ENCODE measurements at places on chromosomes 2 and 18.

- no peak for DNase-seq
Observed at GRCh38 chr2:31234683-31235503, 941 bp downstream of the EHD3 start.

GRCh38 chr2:36762764-36763490, 66.4 kb downstream of the VIT start:
- no peak for DNase-seq

- no peak for DNase-seq
Observed at GRCh38 chr18:46915800-46916550, 1.3 kb downstream of the PIAS2 start.

- no peak for DNase-seq
Observed at GRCh38 chr2:112713585-112713925, 7.3 kb upstream of the NT5DC4 start.

GRCh38 chr2:113184531-113185230, 10.9 kb downstream of the PSD4 start:
- no peak for DNase-seq

DNA sequence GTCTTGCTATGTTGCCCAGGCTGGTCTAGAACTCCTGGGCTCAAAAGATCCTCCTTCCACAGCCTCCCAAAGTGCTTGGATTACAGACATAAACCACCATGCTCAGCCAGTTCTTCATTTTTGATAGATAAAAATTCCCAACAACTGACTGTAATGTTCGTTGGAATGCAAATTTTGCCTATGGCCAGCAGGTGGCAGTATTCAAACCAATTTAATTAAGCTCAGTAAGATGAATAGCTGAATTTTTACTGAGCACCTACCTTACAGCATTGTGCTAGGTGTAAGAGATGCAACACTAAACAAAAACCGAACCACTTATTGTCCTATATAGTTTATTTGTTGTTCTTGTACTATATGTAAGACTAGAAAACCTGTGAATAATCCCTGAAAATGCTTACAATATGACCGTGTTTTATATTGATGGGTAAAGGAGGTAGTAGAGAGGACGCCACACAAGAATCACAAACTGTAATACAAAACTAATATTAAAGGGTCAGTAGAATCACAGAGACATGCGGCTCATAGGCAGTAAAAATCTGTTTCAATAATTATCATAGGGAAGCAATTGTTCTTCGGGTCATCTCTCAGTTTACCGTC, 8.2 kb upstream of the TMEM182 start:
- DNase-seq = peak; percentile 78

DNA sequence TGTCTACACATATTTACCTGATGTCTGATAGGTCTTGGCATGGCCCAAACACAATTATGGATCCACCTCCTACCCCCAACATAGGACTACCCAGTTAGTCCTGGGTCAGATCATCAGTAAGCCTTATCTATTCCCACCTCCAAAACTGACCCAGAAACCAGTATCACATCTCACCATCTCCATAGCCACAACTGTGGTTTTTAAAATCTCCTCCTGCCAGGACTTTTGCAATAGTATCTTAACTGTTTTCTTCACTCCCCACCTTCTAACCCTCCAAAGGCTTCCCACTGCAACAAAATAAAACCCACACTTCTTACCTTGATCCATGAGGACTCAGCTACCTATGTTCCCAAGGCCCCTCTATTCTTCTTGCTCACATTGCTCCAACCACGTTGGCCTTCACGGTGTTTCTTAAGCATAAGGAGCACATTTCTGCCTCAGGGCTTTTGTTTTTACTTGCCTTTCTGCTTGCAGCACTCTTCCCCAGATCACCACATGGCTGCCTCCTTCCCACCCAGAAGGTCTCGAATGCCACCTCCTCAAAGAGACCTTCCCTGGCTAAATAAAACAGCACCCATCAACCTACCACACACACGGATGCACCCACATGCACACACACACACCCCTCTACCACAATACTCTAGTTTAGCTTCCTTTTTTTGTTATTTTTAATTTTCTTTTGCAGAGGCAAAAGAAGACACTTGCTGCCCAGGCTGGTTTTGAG, 125.9 kb upstream of the SLC1A4 start:
- DNase-seq = peak; percentile 58

- DNase-seq = no peak
Observed at GRCh38 chr2:200788121-200788718, 23.5 kb upstream of the BZW1 start.

- DNase-seq = no peak
Observed at GRCh38 chr2:38653380-38653714, 12.6 kb upstream of the GALM start.

DNA sequence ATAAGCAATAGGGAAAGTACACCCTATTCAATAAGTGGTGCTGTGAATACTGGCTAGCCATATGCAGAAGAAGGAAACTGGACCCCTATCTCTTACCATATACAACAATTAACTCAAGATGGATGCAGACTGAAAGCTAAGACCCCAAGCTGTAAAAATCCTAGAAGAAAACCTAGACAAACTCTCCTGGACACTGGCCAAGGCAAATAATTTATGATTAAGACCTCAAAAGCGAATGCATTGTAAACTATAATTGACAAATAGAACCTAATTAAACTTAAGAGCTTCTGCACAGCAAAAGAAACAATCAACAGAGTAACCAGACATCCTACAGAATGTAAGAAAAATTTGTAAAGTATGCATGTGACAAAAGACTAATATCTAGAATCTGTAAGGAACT, 41.1 kb upstream of the ASXL3 start:
- DNase-seq = no peak

DNA sequence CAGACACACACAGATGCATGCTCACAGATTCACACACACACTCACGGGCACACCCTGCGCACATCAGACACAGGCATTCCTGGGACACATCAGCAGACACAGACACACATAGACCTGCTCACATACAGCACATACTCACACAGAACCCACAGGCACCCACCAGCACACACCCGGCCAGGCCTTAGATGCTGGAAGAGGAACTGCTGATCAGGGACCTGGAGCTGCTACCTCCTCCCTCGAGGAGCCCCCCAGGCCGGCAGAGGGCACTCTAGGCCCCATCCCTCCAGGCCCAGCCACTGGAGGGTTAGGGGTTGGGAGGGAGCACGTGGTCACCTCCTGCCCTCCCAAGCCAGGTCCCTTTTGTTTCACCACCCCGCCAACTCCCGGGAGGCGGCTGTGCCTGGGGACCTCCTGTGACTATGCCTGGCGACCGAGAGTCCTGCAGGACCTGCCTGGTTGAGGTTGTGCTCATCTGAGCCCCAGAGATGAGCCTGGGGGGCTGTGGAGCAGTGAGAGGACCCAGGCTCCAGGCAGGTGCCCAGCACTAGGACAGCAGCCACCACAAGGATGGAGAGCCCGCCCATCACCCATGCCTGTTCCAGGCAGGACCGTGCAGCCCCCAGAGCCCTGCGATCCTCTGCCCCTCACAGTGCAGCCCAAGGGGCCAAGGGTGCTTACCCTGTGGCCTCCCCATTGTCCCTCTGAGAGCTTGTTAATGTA, 21.0 kb upstream of the PTMA start:
- peak; percentile 93 for DNase-seq

GRCh38 chr2:193965263-193965662, 1691.8 kb upstream of the SLC39A10 start:
- DNase-seq = no peak

DNA sequence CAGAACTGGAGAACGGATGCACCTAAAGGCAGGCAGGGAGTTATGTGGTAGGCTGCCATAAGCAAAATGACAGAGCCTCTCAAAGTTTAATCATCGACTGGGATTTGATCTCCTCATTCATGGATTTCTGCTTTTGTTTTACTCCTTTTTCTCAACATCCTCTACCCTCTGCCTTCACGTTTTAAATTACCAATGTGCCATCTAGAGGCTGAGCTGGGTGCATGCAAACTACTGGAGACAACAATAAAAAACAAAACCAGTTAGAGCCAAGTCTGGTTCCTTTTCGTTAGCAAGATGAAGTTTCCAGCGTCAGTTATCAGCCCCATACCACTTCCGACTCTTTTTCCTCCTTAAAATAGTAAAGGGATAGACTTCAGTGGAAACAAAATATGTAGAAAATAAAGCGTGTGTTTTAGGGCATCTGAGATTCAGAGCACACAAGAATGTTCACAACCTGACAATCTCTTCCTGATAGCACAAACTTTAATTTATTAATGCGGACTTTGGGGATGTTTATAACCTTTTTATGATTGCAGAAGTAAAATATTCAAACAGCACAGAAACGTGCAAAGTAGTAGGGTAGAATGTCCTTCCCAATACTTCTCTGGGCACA, 117.0 kb downstream of the LAMA1 start:
- peak; percentile 7 for DNase-seq

DNA sequence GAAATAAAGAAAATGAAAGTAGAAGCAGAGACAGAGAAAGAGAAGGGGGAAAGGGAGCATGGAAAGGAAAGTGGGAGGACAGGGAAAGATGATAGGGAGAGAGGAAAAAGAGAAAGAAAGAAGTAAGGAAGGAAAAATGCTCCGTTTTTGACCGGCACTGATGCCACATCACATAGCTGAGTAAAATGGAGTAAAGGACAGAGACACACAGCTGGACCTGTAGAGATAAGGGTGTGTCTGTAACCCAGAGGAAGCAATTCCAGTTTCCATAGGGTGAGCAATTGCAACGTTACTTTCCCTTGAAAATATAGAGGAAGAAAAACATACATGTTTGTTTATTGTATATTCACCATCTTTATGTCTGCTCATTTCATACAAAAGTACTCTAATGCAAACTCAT, 1866.9 kb upstream of the PIK3C3 start:
- DNase-seq = no peak

DNA sequence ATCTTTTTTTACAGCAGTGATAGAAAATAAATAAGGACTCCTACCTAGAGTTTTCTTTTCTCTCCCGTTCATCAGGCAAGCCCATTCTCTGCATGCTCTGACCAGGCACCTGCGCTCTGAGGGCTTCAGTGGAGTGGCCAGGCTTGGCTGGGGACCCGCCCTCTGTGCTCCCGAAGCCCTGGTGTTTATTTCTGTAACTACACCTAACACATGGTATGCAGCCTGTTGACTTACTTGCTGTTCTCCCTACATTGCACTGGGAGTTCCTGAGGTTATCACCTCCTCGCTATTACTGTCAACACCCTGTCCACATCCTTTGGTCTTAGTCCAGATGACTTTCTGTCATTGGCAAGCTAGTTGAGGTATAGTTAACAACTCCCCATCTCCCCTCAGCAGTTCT, 317.7 kb downstream of the LPIN1 start:
- no peak for DNase-seq

DNA sequence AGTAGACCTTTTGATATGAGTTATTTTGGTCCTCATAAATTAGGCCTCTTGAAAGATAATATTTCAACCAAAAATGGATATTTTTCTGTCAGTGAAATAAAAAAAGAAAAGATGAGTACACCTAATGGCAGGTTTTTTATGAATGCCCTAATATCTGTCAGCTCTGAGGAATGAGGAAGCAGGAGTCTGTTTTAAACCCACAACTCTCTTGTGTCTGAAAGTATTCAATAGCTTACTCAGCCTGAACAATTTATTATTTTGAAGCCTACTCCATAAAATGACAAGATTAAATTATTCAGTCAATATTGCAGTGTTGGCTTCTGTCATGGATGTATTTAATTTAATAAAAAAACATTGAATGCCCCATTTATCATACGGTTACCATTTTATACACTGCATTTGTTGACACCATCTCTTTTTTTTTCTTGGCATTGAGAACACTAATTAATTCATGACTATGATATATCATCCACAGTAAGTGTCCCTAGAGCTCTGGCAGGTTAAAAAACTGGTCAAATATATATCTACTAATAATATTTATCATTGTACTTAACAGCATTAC, 548.2 kb downstream of the CBLN2 start:
- no peak for DNase-seq

DNA sequence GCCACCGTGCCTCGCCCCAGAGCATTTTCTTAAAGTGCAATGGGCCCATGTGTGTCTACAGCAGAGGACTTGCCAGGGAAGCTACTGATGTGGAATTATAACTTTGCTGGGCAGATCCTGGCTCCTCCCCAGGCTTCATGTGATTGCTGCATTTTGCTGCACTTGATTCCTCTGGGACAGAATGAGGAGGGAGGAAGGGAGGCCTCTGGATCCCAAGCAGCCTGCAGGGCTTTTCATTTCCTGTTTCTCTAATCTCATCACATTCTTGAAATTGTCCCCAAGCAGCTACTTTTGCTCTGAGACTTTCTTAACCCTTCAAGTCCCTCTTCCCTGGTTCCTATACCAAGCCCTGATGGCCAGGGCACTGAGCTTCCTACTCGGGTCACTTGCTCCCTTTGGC, 134.4 kb upstream of the SEC11C start:
- DNase-seq = no peak

GRCh38 chr2:229392196-229392595, 121.1 kb upstream of the PID1 start:
- no peak for DNase-seq

GRCh38 chr2:80102026-80102425, 202.5 kb downstream of the LRRTM1 start:
- no peak for DNase-seq

DNA sequence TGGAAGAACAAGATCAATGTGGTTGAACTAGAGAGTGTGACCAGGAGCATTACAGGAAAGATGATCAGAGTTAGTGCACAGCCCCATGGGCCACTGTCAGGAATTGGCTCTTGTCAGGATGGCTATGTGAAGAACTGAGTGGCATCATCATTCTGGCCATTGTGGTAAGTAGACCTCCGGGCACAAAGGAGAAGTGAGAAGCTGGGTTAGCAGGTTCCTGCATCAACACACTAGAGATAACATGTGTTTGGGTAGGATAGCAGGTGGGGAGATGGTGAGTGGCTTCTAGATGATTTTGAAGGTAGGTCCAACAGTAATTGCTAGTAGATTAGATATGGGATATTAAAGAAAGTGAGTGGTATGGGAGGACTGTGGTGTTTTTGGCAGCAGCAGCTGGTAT, 408.2 kb downstream of the TSN start:
- no peak for DNase-seq

DNA sequence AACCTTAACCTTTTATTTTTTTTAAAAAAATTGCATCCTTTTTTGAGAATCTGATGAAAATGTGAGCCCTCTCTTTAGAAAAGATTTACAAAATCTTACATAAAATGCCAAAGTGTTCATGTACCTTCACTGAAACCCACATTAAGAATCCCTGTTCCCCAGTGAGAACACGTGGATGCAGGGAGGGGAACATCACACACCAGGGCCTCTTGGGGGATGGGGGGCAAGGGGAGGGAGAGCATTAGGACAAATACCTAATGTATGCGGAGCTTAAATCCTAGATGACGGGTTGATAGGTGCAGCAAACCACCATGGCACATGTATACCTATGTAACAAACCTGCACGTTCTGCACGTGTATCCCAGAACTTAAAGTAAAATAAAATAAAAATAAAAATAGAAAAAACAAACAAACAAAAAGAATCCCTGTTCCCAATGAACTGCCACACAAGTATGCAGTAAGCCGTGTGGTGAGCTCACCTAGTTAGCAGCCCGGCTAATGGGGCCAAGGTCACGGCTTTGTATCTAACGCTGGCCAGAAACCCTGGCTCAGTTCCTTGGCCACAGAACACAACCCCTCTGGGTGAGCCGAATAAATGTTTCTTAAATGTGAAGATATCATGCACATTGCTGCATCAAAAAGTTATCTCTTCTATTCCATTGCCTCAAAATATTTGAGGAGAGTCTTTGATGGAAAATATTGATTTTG, 41.4 kb downstream of the CHST9 start:
- DNase-seq = no peak

All from KBM-7 (cell line).